RPMI7951 (cell line): ENCODE measurements at places on chromosomes 13 and 19.
A peak's percentile ranks its signal among the peaks of the same experiment; 100 is the strongest.

DNA sequence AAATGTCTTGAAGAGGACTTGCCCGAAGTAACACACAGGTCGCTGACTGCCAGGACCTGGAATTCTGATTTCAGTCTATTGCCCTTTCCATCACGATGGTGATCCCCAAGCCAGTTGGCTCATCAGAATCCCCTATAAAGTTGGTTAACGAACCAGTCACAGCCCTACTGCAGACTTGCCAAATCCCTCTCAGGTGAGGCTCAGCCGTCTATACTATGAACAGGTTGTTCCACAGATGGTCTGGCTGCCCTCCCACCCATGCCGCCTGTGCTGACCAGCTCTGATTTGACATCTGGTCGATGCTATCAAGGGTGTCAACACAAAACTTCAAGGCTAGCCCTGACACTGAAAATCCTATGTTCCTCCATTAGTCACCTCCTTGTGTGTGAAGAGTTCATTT, 90.0 kb downstream of the RNASEH2B start:
- no peak for DNase-seq

DNA sequence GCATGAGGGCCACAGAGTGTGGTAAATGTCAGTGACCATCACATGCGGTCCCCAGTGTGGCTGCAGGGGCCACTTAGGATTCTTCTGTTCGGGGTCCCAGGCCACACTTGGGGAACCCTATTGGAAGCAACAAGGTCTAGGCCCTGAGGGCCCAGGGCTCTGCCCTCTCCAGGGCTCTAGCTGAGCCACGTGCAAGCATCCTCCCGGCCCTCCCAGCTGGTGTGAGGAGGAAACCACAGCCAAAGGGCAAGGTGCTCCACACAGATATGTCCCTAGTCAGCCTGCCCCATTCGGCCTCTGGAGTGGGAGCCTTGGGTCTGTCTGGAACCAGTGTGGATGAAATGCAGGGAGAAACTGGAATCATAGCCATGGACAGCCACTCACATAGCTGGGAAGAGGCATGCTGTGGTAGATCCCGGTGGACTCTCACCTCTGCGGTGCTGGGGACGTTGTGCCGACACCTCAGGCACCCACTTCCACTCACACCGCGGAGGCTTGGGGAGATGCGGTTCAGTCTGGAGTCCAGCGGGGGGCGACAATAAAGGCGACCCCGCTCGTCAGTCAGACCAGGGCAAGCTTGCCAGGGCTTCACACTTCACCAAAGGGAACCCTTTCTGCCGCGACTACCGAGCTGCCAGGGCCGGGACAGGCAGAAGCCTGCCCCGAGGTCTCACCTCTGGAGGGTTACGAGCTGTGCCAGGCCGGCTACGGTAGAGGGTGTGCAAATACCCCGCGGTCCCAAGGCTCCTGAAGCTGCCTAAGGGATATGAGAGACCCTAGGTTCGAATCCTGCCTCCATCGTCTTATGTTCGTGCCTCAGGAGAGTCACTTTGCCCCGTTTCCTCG, 4.3 kb upstream of the ZNF497 start:
- no peak for DNase-seq

- no peak for DNase-seq
Observed at GRCh38 chr19:54738715-54739114, 402 bp downstream of the KIR2DL3 start.

DNA sequence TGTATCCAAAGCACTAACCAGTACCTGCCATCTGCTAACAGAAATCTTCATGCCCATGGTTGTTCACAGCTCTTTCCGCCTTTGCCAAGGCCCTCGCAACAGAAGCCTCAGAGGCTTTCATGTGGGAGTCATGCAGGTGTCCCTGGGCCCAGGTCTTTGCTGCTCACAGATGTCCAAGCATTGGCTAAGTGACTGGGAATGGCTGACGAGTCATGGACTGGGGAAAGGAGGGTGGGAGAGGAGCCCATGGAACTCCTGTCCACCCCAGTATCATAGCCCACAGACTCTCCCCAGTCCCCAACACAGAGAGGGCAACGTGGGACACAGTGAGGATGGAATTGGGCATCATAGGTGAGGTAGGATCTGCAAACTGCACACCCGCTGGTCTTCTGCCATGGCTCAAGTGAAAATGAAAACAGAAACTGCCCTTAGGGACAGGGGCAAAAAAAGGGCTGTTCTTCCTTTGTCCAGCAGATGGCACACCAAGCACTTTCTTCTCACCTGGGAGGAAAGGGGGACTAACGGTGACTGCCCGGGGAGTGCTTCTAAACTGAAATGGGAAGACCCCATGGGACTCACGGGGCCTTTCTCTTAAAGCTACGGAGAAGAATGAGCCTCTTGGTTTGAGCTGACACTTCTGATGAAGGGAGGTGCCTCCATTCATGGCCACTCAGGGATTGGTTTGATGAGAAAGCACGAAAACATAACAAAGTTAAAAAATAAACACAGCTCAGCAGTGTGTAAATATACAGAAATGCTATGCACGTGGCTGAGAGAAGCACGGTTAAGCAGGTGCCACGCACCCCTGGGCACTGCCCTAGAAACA, 11.1 kb upstream of the DHRS12 start:
- DNase-seq: peak; percentile 56

GRCh38 chr19:3554254-3555083, 2.9 kb downstream of the MFSD12 start:
- peak; percentile 73 for DNase-seq

DNA sequence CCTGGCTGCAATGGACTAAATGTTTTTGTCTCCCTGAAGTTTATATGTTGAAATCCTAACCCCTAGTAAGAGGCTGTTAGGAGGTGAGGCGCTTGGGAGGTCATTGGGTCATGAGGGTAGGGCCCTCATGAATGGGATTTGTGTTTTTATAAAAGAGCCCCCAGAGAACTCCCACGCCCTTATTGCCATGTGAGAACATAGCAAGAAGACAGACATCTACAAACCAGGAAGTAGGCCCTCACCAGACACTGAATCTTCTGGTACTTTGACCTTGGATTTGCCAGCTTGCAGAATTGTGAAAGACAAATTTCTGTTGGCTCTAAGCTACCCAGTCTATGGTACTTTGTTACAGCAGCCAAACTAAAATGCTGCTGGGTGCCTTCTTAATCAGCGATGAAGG, 96.1 kb upstream of the SPATA13 start:
- no peak for DNase-seq

- no peak for DNase-seq
Observed at GRCh38 chr13:23322353-23323336, 110.9 kb downstream of the SACS start.

- DNase-seq: no peak
Observed at GRCh38 chr13:95707442-95708390, 30.8 kb downstream of the DNAJC3 start.

DNA sequence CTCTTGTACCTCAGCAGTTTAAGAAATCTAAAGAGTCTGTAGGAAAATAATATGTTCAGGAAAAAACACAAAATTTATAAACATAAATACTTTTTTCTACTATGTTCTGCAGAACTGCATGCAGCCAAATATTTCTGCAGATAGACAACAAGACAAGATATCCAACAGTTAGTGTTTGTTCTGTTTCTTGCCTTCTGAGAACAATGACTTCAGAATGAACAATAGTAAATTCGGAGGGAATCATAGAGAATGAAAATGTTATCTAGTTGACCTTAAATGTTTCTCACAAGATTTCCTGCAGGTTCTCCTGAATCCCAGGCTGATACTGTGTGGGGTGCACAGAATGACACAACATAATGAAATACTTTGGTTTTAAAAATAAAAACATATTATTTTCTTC, 180.4 kb downstream of the PCDH9 start:
- no peak for DNase-seq

GRCh38 chr13:51015973-51016372, 95.1 kb downstream of the C13orf42 start:
- DNase-seq: no peak

GRCh38 chr13:98413796-98414195, 163.1 kb downstream of the STK24 start:
- no peak for DNase-seq

DNA sequence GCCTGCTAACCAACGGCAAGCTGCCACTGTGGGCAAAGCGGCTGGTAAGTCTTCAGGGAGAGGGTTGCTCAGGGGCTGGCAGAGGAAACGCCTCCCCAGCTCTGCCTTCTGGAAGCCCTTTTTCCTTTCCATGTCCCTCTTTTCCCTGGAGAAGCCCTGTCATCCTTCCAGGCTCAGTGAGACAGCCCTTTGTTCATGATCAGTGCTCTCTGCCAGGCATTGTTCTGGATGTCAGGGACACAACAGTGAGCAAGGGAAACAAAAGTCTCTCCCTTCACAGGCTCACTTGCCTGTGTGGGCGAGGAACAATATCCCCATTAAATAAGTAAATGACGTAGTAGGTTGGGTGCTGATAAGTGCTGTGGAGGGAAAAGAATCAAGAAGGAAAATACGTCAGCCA, 13.9 kb upstream of the OVOL3 start:
- no peak for DNase-seq

DNA sequence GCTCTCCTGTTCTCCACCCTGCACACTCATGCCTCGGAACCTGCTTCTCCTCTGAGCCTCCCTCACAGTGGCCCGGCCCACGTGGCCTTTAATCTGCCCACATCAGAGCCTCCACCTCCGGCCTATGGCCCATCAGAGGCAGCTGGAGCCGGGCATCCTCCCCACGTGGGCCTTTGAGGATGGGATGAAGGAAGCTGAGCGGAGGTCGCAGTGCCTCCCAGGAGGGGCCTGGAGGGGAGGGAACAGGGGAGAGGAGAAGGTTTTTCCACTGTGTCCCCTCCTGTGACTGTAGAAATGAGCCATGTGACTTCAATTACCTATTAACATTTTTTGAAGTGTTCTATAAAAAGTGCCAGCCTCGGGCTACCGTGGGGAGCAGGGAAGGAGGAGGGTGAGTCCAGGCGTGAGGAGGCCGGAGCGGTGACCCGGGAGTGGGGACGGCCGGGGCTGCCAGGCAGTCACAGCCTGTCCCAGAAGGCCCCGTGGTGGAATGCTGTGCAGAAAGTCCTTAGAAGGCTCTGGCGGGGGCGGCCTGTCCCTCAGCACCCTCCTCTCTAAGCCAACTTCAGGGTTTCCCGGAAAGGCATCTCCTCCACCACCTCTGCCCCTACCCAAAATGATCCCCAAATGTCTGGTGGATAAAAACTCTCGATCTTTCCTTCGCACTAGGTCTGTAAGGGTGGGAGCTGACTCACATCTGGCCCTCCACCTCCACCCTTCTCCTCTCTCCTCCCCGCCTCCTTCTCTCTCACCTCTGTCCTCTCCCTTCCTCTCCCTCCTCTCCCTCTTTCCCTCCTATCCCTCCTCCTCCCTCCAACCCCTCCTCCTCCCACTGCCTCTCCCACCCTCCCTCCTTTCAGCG, 24.8 kb upstream of the SLC1A5 start:
- DNase-seq: peak; percentile 32

GRCh38 chr19:34436716-34437115, 8.5 kb downstream of the UBA2 start:
- DNase-seq: no peak

DNA sequence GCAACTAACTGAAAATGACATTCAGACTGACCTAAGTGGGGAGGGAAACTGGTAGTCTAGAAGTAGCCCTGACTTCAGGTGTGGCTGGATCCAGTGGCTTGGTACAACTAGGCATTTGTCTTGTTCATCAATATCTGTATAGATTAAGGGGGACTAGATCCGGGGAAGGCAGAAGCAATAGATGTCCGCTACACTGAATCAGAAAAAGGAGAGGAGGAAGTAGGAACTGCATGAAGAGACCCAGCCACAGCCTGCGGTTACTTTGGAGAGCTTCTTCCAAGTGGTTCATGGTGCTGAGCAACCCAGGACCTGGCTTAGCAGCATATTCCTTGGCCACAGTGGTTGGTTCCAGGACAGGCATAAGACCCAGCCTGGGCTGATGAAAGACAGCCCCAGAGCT, 9.9 kb upstream of the PRODH2 start:
- no peak for DNase-seq

DNA sequence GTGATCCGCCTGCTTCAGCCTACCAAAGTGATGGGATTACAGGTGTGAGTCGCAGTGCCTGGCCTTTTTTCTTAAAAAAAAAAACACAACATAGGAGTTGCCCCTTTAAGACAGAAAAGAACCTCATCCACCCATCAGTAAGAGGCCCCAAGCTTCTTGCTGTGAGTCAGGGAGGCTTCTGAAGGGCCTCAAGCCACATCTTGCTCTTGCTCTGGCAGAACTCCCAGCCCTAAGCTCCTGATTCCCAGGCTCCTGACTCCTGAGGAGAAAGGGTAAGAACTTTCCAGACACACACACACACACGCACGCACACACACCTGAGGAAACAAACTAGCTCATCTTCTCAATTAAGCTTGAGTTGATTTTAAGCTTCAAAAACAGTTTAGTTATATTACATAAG, 6.9 kb downstream of the ETFB start:
- DNase-seq: peak; percentile 90

DNA sequence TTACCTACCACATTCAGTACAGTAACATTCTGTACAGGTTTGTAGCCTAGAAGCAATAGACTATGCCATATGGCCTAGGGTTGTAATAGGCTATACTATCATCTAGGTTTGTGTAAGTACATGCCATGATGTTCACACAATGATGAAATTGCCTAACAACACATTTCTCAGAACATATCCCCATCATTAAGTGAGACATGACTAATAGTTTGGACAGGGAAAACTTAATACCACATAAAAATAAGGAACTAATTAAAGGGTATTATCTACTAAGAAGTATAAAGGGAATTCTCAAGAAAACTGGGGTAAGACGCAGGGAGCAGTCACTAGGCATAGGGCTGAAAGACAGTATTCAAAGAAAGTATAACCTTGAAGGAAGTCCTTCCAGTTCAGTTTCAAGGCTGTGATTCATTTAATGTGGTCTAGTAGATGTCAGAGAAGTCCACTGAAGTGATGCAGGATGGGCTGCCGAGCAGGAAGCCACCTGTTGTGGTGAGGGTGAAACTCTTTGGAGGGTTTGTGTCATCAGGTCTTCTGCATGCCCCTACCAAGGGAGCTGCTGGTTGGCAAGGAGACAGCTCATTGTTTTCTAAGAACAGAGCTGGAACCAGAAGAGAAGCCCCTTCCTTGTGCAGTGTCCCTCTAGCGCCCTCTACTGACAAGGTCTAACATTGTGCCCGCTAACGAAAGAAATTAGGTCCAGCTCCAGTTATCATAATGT, 122.9 kb downstream of the OLFM4 start:
- DNase-seq: no peak

- DNase-seq: peak; percentile 90
Observed at GRCh38 chr19:58009666-58010301, 7.2 kb upstream of the ZNF606 start.

GRCh38 chr19:51595190-51596175, 24.4 kb downstream of the ZNF175 start:
- no peak for DNase-seq

GRCh38 chr13:83730674-83731073, 151.6 kb downstream of the SLITRK1 start:
- no peak for DNase-seq

GRCh38 chr13:25732111-25732865, 319.5 kb downstream of the SHISA2 start:
- DNase-seq: peak; percentile 77
